ENCODE measurements at places on chromosomes 6 and 20. TPM values are rescaled to one million over a fixed set of nuclear protein-coding genes. Genes with fewer than 3 reads are reported as not detected.
A peak's percentile ranks its signal among the peaks of the same experiment; 100 is the strongest.

The BTN2A1 gene
- total RNA-seq: 29.2 TPM

The HLA-DQB2 gene
- not detected for total RNA-seq

The MAS1 gene
- not detected for total RNA-seq

DNA sequence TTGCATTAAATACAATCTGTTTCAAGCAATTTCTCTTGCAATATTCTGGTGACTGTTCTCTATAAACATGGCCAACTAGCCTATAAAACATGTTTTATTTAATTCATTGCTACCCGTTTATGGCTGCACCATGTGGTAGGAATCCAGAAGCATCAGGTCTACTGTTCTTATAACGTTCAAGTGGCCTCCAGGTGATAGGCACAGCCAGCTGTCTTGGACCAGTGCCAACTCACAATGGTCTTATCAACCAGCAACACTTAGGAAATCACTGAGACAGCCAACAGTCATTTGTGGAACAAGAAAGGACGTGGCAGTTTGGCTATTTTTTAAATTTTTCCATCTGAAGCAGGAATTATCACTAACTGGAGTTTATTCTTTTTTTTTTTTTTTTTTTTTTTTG, 193.6 kb downstream of the NKAIN2 start:
- H3K36me3 ChIP-seq: no peaks in the 10 kb centered on the region
- no peak for DNase-seq
- H3K27ac ChIP-seq: no peak overlapping the region
- H3K27me3 ChIP-seq: peaks cover 14% of the 10 kb centered on the region

DNA sequence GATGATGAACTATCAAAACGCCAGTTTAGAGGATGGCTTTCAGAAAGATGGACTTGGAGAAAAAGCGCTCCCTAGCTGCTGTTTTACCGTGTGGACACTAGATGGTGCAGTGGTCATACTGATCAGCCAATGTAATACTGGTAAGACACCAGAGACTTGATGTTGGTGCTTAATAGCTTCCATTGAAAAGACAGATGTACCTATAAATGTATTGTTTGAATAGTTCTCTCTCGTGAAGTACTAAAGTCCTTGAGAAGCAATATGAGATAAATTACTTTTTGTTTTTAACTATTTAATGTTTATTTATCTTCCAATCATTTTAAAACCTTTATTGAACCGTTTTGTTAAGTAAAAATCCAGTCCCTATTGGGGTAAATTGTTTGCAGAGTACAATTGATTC, 63.9 kb upstream of the FUCA2 start:
- H3K36me3 ChIP-seq: no peaks in the 10 kb centered on the region
- DNase-seq: peak; percentile 48
- H3K4me3 ChIP-seq: no peak overlapping the region
- H3K4me1 ChIP-seq: peaks cover 6% of the 10 kb centered on the region
- H3K27me3 ChIP-seq: no peaks in the 10 kb centered on the region

DNA sequence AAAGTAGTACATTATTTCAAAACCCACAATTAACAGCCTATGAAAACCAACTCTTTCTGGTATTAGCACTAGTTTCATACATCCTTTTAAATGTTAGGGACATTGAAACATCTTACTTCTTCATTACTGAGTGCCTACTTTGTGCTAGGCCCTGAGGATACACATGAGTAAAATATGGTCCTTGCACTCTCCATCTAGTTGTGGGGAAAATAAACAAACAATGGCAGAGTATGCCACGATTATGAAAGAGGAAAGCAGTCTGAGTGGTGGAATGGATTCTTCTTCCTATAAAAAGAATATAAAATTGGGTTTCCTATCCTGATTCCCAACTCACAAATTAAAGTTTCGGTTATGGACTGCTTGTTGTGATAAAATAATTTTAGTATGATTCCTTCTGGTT, 84.9 kb downstream of the ATXN1 start:
- H3K27ac ChIP-seq: no peak overlapping the region
- H3K4me1 ChIP-seq: peaks cover 19% of the 10 kb centered on the region
- H3K27me3 ChIP-seq: no peaks in the 10 kb centered on the region
- DNase-seq: no peak

GRCh38 chr20:36951198-36951978, at the start of gene SAMHD1:
Gene SAMHD1 (minus strand): TSS chr20:36951708. CDS start chr20:36951643, 65 bp downstream.
- peak within 1 kb of the TSS; percentile 92 for H3K4me3 ChIP-seq
- peak; percentile 88 for DNase-seq
- H3K4me1 ChIP-seq: peaks cover 20% of the 10 kb centered on the region
- H3K27me3 ChIP-seq: peaks cover 16% of the 10 kb centered on the region
